ENCODE measurements at places on chromosomes 1 and 21.
A peak's percentile ranks its signal among the peaks of the same experiment; 100 is the strongest.

GRCh38 chr1:246790364-246790763 is 66.2 kb downstream of the SCCPDH start:
- no peak for DNase-seq

DNA sequence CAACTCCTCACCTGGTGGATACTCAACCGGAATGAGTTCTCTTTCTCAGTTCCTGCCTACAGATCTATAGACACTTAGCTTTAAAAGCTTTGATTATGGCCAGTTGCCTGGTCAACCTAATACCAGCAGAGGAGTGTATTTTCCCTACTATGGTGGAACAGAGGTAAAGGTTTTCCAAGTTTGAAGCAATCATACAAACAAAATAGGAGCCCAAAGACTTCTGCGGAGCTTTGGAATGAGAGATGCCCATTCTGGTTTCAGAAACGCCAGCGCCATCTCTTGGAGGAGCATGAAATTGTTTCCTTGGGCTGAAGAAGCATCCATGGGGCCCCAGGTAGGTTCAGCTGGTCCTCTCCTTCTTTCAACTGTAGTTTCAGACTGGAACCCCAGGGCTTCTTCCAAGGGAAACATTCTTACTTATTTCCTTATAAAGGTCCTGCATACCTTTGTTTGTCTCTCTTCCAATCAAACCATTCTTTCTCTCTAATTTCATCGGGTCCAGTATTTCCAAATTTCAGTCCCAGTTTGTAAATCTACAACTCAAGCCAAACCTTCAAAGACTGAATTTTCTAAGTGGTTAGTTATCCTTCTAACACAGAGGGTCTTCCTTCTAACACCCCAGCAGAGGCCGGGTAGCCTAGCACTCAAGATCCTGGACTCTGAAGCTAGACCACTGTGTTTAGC is 95.9 kb downstream of the KCNJ15 start:
- DNase-seq = peak; percentile 31

DNA sequence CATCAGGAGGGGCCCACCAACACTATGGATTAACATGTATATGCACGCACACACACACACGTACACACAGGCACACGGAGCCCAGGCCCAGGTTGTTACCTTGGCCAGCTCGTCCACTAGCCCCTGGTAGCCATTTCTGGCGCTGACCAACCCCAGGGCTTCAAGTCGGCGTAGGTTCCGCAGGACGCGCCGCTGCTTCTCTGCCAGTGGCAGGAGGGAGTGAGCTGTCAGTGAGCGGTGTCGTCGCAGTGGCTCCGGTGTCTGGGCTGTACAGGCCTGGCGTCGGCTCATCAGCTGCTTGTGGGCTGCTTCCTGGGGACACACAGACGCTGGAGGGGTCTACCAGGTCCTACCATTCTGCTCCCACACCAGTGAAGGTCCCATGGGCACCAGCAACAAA is 29.4 kb upstream of the MEF2D start:
- DNase-seq = no peak

GRCh38 chr1:2091611-2092604 is 41.7 kb downstream of the PRKCZ start:
- peak; percentile 46 for DNase-seq

DNA sequence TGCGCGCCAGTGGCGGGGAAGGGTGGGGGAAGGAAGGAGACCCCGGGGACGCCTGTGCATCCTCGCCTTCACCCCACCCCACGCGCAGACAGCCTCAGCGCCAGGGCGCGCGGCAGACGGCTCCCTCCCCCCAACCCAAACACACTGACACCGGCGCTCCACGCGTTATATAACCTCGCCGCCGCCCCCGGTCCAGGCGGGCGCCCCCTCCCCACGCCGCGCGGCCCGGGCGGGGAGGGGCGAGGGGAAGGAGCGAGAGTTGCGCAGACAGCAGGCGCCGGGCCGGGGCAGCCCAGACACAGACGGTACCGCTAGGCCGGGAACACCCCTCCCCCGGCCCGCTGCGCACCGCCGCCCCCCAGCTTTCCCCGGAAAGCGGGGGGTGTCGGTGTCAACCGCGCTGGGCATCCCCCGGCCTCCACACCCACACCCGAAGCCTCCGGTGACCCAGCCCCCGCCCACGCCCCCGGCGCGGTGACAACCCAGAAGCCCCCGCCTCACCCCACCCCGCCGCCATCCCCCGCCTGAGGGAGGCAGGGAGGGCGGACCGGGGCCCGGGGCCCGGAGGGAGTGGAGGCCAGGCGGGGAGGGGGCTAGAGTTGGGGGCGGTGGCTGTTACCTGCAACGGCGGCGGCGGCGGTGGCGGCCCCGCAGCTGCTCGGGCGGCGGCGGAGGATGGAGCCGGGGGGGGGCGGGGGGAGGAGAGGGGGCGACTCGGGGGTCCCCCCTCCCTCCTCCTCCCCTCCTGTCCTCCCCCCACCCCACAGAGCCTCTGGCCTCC is 432 bp downstream of the AKT3 start:
- DNase-seq = peak; percentile 62

- no peak for DNase-seq
These were observed 88.6 kb downstream of the NUF2 start for GRCh38 chr1:163410073-163410999.

- no peak for DNase-seq
These were observed 1.4 kb downstream of the RCSD1 start for GRCh38 chr1:167631386-167631935.

GRCh38 chr1:40396420-40396819 is 22.9 kb downstream of the SMAP2 start:
- DNase-seq = no peak

- no peak for DNase-seq
These were observed 39.4 kb downstream of the PLXNA2 start for GRCh38 chr1:208204779-208205178.

- peak; percentile 24 for DNase-seq
These were observed 5.0 kb downstream of the KPNA6 start for GRCh38 chr1:32112806-32113375.

GRCh38 chr1:184755226-184756065 is 788 bp upstream of the EDEM3 start:
- no peak for DNase-seq

GRCh38 chr1:54273795-54274163 is 73.8 kb downstream of the MRPL37 start:
- DNase-seq = no peak

DNA sequence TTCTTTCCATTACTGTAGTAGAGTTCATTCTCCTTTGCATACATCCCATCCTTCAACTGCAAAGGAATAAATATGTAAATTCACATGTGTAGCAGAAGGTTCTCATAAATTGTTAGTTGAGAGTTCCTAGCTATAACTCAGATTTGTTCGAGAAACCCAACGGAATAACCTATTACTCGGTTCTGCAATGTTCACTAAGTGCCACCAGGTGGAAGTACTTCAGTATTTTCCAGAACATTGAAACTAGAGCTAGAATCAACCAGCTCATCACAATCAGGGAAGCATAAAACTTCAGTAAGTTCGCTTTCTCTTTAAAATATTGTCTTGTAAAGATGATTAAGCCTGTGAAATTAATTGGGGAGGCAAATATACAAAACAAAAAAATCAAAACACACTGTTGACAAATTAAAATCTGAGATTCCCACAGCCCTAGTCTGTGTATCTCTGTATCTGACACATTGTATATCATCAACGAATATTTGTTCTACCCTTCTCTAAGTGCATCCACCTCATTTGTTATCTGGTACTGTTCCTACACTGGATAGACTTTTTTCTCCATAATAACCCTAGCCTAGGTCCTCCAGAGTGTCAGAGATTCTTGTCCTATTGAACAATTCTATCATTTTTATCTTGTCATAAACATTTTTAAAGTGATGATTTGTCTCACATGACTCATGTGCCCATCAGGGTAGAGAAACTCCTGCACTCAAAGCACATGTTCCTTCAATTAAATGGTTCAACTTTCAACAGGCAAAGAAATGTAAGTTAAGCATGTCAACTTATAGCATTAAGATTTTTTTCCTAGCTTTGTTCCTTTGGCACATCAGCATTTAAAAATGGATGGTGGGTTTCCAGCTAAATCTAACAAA is 31.9 kb downstream of the MROH9 start:
- DNase-seq = peak; percentile 13

GRCh38 chr1:192959657-192960186 is 99.4 kb downstream of the UCHL5 start:
- DNase-seq = no peak

DNA sequence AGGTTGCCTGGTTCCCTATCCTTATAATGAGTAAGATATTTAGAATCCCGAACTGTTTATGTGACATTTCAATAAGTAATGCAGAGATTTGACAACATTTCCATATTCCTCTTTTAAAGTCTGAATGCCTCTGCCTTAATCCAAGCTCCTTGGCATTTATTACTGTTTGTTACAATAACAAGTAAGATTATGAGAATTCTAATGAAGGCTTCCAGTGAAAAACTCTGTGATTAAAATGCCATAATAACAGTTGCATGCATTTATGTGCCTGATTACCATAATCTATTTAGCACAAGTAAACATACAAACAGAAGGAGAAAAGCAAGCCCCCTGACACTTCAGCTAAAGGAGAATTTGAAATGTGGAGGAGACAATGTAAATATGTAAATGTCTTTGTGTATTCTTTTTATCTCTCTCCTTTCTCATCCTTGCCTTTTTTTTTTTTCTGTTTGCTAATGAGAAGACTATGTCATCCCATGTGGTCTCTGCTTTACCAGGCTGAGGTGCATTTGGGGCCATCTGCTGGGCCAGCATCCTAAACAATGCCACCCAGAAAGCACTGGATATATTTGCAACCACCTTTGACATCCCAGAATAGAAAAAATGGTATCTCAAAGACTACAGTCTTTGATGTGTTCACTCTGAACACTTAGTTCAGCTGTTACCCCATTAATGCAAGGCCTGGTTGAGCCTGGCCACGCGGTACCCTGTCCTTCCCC is 17.2 kb upstream of the OLIG2 start:
- DNase-seq = no peak

- DNase-seq = no peak
These were observed 4.1 kb downstream of the ABCD3 start for GRCh38 chr1:94422115-94422820.

- peak; percentile 39 for DNase-seq
These were observed 4.9 kb downstream of the AHDC1 start for GRCh38 chr1:27598902-27599528.

DNA sequence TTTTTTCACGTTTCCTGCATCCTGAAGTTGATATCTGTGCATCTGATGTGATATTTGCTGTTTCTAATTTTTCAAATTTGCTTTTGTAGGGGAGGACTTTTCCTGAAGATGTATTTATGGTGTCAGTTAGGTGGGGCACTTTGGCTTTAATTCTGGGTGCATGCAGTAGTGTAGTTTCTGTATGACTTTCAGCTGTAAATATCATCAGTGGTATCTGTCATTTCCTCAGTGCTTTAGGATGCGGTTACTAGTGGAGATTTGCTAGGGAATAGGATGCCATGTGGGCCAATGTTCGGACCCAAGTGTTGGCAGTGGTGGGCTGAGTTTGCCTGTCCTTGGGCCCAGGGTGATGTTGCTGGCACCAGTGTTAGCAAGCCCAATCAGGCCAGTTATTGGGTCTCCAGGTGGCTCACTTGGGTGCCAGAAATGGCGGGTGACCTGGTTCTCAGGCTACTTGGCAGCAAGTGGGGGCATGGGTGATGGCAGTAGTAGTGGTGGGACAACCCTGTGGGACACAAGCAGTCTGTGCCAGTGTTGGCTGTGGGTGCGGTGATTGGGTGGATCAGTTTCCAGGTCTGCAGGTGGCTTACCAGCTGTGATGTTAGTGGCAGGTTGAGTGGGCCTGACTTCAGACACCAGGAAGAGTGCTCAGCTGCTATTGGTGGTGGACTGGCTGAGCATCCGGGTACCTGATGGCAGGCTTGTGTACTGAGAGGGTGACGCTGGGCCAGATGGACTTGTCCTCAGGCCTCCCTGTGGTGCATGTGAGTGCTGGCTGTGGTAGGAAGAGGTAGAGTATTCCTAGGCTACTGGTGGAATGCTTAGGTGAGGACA is 24.4 kb downstream of the CD55 start:
- DNase-seq = no peak

DNA sequence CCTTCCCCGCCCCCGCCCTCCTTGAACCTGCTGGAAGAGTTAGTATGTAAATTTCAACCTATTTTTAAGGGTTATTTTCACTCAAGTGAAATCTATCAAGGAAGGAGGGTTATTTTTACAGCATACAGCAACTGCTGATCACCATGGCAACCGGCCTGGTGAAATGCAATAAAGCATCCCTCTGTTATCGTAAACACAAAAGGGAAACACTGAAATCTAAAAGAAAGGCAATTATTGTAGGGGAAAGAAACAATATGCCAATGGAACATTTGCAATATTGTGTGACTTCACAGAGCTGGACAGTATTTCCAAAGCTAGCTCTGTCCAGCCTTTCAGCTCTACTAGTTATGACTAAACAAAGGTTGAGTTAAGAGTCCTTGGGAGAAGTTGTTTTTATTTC is 588.3 kb upstream of the PBX1 start:
- DNase-seq = no peak

Data from CD8-positive, alpha-beta T cell (primary cell).